Stimulated activated CD4-positive, alpha-beta T cell treated with anti-CD3 and anti-CD28 coated beads, Interleukin-4, amount 100 ng/mL, for 48 hours (primary cell): ENCODE measurements at places on chromosomes 1 and 21.

GRCh38 chr1:93960641-93961147 lies 51.5 kb upstream of the GCLM start:
- DNase-seq, result no peak

DNA sequence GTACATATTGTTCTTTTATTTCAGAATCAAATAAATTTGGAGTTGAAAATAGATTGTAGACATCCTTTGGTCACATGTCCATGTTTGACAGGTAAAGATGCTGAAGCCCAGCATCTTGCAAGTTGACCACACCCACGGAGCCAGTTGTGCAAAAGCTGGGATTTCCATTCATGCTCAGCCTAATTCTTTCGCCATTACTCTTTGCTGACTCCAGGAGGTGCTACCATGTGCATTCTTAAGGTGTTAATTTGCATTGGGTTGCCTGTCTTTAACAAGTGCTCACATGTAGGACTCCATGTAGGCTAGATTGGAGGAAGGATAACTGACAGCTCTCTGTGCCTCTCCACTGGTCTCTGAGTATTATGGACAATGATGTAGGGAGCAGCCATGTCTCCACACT lies 660.7 kb downstream of the LMO4 start:
- DNase-seq, result no peak

- DNase-seq, result no peak
Measured at GRCh38 chr1:85379203-85380136, 85.5 kb downstream of the DDAH1 start.

- no peak for DNase-seq
Measured at GRCh38 chr21:46122237-46122671, 24.3 kb downstream of the COL6A2 start.

DNA sequence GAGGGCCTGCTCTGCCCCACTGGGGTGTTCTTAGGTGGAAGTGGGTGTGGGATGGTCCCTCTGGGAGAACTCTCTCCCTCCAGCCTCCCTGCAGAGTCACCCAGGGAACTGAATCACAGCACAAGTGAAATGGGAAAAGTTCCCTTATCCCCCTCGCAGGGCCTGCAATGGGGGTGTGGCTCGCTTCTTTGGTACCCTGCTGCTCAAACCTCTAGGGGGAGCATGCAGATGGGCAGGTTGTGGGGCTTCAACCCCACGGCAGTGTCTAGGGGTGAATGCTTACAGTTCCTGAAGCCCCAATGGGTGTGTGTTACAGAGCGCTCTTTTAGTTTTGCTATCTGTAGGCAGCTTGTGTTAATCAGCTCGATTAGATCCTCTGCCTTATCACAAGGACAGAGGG lies 59.0 kb upstream of the TINAGL1 start:
- no peak for DNase-seq

- no peak for DNase-seq
Measured at GRCh38 chr1:67979532-67979931, 70.9 kb downstream of the DIRAS3 start.

DNA sequence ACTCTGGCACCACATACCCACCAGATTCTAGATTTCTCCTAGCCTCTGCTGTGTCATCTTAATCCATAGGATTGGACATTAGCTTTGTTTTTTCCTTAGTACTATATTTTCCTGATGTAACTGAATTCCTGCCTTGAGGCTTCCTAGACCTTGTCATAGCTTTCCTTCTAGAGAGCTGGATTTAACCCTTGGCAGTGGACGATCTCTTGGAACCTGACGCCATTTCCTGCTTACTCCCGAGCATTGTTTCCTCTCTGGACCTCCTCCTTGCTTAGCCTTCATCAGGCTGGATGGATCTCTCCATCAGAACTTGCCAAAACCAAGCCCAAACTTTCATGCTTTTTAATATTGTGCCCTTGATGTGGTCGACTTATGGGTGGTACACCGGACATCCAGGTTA lies 1.5 kb downstream of the APOBEC4 start:
- no peak for DNase-seq

GRCh38 chr21:31107871-31108270 lies 69.6 kb upstream of the KRTAP19-8 start:
- DNase-seq, result no peak

GRCh38 chr1:188432427-188432826 lies 1603.7 kb downstream of the PLA2G4A start:
- DNase-seq, result no peak

GRCh38 chr1:104855550-104855949 lies 1105.9 kb downstream of the AMY1C start:
- DNase-seq, result no peak

- DNase-seq, result no peak
Measured at GRCh38 chr1:175002910-175003517, 3.3 kb downstream of the CACYBP start.

DNA sequence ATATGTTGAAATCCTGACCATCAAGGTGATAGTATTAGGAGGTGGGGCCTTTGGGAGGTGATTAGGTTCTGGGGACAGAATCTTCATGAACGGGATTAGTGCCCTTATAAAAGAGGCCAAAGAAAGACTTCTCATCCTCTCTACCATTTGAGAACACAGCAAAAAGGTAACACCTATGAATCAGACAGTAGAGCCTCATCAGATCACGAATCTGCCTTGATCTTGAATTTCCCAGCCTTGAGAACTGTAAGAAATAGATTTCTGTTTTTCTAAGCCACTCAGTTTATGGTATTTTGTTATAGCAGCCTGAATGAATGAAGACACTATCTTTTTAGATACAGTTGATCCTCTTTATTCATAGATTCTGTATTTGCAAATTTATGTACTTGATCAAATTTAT lies 206.9 kb upstream of the EDN2 start:
- DNase-seq, result no peak

- no peak for DNase-seq
Measured at GRCh38 chr1:59389847-59390246, 93.0 kb downstream of the FGGY start.

DNA sequence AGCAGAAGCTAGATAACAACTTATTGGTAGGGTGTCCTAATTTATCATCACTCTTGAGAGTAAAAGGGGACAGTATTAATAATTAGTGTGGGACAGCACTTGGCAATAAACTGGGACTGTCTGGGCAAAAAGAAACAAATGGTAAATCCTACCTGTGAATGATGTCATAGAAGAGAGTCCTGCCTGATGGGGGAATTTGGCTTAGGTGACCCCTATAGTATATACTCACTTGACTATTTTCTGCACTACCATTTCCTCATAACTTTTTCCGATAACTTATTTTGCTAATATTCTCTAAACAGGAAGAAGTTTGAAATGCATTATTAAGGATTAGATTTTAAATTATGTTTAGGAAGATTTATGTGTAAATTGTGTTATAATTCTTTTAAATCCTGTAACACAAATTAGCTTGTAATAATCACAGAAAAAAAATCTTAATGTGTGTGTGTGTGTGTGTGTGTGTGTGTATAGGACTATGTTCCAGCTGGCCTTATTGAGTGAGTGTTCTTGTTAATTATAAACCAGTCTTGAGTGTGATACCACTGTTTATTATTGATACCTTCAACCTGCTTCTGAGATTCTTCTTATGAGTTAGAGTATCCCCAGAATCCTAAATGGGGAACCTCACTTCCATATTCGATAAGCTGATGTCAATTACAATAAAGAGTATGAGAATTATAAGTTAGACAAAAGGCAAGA lies 144.2 kb upstream of the C1orf105 start:
- no peak for DNase-seq

GRCh38 chr1:103516693-103517092 lies 8.8 kb upstream of the RNPC3 start:
- DNase-seq, result no peak

- no peak for DNase-seq
Measured at GRCh38 chr1:168097921-168098528, 38.7 kb downstream of the GPR161 start.

GRCh38 chr1:37656881-37657280 lies 22.2 kb upstream of the RSPO1 start:
- DNase-seq, result no peak

DNA sequence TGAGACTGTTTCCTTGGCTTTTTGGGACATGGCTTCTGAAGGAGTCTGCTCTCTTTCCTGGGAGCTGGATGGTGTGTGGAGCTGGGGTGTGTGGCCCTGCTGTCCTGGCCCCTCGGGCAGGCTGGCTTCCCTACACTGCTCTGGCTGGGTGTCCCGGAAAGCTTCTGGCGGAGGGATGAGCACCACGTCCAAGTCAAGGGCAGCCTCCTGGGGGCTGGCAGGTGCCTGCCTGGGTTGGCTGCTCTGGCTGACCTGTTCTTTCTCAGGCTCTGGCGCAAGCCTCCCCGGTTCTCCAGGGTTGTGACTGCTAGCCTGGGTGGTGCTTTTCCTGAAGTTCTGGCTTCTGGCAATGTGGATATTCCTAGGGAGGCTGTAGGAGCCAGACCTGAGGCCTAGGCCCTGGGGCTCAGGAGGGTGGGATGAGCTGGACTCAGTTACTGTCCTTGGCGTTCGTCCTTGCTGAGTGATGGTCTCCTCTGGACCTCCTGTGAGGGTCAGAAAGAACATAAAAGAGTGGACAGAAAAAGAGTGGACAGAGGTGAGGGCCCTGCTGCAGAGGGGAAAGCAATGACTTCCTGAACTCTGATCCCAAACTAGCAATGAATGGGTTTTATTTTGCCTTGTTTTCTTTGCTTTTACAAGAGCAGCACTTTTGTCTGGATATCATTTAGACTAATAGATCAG lies 9.4 kb downstream of the C1orf116 start:
- DNase-seq, result no peak

DNA sequence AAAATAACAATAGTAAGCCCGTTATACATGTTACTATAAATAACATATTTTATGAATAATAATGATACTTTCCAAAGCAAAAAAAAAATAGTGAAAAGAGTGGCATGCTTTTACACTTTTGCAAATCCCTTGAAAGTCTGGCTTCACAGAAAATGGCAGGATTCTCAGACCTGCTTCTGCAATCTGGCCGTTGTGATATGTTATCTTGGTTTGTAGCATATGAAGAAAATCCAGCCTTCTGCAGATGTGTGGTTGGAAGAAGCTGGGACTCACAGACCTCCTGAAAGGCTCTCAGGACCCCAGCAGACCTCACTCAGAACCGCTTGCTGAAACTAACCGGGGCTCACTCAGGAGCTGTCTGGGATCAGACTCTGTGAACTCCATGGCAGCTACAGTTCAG lies 256.0 kb upstream of the TMEM51 start:
- DNase-seq, result no peak

DNA sequence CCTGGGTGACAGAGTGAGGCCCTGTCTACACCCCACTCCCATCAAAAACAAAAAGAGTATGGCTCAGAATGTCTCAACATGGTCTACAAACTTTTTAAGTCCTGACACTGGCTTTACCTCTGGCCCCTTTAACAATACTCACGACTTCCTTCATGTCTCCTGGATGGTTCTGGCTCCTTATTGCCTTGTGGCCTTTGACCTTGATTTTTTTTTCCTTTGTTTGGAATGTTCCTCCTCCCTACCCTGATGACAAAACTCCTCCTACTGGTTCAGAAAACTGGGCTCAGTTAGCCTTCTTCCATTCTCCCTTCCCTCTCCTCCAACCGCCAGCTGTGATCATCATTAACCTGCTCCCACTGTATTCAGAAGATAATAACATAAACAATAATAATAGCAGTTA lies 4.6 kb upstream of the SOAT1 start:
- DNase-seq, result no peak

GRCh38 chr1:36300526-36300925 lies 5.6 kb upstream of the SH3D21 start:
- DNase-seq, result no peak

GRCh38 chr1:153763365-153764225 lies 11.6 kb upstream of the SLC27A3 start:
- DNase-seq, result no peak

- DNase-seq, result no peak
Measured at GRCh38 chr21:33395891-33396331, 7.3 kb upstream of the IFNGR2 start.

DNA sequence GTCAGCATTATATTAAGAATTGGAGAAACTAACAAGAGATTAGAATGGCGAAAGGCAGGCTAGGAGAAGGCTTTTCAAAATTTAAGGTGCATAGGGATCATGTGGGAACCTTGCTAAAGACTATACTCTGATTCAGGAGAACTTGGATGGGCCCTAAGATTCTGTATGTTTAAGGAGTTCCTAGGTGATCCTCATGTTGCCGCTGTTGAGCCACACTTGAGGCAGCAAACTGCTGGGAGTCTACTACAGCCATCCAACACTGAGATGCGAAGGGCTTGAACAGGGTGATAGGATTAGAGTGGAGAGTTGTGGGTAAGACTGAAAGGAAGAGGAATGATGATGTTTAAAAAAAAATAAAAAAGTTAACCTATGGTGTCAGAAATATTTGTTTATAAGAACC lies 1013.2 kb downstream of the MRPL39 start:
- no peak for DNase-seq

DNA sequence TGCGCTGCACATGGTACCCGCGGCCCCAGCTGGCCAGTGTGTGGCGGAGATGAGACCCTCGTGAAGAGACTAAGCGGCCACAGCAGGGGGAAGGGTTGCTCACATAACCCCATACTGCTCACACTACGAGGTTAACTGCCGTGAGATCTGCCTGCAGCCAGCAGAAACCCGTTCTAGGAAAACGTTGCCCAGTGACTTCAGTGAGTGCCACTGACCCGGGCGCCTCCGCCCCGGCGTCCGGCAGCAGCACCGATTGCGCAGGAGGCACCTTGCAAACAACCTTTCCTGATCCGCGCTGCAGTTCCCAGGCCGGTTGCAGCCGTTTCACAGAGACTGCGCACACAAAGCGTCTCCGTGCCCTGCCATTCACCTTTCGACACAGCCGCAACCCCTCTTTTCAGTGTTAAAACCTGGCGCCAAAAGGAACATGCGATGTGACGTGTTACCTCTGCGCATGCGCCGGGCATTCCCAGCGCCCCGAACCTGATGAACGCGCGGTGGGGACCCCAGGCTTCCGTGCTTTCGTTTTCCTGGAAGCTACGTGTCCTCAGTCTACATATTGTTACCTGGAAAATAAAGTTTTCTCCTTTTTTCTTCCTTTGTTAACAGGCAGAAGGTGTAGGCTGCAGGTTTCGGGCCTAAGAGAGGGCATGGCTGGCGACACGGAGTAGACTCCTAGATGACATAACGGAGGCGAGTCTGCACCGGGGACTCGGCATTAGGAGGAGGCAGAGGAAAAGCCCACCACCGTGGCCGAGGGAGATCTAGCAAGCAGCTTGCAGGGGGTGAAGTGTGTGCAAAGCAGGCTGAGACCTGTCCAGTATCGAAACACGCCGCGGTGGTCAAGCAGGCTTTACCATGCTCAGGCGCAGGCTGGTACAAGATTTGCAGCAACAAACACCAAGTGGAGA lies 8.9 kb downstream of the VPS26C start:
- peak; percentile 74 for DNase-seq
